ENCODE measurements at places on chromosomes 2 and 18.

DNA sequence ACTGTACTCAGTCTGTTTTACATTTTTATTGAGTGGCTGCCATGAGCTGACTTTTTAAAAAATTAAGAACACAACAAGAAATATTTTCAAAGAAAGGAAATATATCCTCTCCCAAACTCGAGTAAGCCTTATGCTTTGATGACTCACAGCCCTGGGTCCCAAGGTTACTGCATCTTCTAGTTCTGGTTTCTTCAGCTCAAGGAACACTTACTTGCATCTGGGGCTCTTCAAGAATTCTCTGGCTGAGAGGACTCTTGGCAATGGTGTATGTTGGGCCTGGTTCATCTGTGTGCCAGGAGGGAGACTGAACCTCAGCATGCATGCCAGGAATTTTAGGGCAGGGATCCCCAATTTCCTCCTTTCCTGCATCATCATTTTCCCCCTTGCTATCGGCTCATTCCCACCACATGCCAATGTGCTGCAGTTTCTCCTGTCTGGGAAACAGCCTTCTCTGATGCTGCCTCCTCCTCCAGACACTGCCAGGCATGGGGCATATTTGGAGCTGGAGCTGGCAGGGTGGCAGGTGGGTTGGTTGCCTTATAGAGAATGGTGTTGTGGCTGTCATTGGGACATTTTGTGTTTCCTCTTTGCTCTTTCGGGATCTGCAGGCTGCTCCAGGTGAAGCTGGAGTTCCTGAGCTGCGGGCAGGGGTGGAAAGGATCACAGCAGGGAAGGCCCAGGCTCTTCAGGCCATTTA lies 192.2 kb upstream of the HS6ST1 start:
- DNase-seq: no peak

- DNase-seq: no peak
Measured at GRCh38 chr2:119421741-119422140, 9.9 kb upstream of the TMEM37 start.

DNA sequence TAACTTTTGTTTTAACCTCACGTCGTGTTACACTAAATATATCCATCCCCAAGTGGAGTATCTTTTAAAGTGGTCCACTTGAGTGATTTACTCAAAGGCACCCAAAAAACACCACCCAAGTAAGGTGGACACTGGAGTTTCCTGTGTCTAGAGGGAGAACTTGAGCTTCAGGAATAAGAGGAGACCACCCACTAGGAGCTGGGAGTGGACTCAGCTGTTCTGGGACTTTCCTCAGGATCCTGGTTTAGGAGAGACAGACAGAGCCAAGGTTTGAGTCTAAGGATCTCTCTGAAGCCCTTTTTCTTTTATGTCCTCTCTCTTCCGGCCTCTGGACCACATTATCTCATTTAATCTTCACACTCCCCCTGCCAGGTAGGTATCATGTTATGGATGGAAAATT lies 150.7 kb downstream of the GBX2 start:
- no peak for DNase-seq

DNA sequence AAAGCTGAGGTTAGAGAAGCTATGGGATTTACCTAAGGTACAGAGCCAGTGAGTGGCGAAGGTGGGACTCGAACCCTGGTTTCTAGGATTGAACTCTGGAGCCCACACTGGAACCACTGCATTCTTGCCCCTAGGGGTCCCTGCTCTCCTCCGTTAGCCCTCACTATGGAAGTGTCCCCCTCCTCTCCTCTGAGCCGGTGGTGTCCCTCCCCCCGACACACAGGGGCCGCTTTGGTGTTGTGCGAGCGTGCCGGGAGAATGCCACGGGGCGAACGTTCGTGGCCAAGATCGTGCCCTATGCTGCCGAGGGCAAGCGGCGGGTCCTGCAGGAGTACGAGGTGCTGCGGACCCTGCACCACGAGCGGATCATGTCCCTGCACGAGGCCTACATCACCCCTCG lies 8.5 kb upstream of the GMPPA start:
- no peak for DNase-seq
